ENCODE measurements at places on chromosomes 12 and 14.

DNA sequence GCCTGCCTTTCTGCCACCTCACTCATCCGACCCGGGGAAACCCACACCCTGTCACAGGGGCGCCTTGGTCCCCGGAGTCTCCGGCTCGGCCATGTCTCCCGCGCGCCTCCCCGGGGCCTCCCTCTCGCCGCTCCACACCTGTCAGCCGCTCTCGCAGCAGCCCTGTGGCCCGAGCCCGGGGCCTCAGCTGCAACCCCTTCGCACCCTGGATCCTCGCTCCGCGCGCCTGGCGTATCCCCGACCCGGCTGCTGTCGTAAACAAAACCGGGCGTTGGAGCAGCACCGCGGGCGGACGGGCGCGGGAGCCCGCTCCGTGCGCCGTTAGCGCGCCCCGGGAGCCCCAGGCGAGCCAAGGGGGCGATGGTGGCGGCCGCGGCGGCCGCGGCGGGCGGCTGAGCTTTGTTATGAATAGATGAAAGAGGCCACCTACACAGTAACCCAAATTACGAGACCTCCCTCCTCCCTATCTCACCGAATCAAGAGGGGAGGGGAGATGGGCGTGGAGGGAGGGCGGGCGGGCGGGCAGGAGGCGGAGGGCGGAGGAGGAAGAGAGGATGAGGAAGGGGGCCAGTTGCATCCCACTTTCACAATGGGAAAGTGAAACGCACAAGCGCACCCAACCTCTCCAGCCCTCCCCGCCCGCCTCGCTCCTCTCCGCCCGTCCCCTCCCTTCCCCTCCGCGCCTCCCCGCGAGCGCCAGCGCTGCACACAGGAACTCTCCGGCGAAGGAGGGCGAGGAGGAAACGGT, at the start of gene PLXNC1:
Gene PLXNC1, plus strand, starts transcription at position 587 of the 748 bp plus-strand sequence. CDS start 395 bp downstream, outside the sequence.
- peak; percentile 73 for DNase-seq

GRCh38 chr14:100644784-100645183, 57.6 kb upstream of the BEGAIN start:
- DNase-seq: no peak

DNA sequence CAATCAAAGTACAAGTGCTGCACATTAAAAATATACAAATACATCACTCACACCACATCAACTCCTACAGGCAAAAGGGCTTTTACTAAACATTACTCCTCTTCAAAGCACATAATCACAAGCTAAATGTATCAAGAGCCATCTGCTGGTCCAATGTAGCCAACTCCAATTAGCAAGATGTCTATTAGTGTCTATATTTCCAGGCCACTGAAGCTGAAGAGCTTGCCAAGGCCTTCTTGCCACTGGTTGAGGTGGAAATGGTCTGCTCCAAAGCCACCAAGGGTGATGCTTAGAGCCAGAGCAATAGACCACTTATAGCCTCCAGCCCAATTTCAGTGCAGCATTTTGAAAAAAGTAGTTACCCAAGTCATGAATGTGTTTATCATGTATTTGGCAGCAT, 54.4 kb downstream of the RASSF9 start:
- no peak for DNase-seq

DNA sequence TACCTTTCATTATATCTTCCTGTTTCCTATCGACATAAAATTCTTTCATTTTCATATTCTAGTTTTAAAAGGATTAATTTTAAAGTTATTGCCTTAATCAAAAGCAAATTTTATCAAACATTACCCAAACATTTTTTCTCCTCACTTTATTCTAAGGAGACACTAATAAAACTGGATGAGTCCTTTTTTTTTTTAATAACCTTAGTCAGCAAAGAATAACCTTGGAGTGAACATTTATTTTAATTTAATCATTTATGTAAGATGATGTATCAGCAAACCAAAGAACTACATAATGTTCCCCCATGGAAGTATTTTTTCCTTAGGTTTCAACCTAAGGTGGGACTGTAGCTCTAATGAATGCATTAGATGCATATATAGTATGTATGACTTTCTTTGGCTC, 83.9 kb downstream of the RAD52 start:
- no peak for DNase-seq

GRCh38 chr14:99508896-99509629, 27.9 kb downstream of the CCNK start:
- no peak for DNase-seq

GRCh38 chr14:96309133-96309895, 53.3 kb downstream of the BDKRB1 start:
- DNase-seq: no peak

- peak; percentile 11 for DNase-seq
These were observed 332.0 kb downstream of the PAWR start for GRCh38 chr12:79358716-79359300.

DNA sequence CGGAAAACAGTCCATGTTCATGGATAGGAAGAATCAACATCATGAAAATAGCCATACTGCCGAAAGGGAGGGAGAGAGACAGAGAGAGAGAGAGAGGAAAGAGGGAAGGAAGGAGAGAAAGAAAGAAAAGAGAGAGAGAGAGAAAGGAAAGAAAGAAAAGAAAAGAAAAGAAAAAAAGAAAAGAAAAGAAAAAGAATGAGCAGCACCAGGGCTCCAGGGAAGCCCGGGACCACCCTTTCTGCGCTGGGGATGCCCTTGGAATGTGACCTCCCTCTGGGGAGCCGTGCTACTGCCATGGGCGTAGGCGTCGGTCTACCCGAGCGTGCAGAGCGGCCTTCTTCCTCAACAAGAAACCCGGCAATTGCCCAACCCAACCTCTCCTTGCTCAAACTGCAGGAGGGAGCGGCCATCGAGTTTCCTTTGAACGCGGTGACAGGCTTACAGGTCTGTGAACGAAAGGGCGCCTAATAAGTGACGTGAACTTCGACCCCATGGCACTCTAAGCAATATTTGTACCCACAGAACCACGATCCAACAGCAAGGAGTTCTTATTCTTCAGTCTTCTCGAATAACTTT, 16.9 kb downstream of the OR6S1 start:
- DNase-seq: peak; percentile 88

- DNase-seq: no peak
These were observed 241.9 kb downstream of the SLC41A2 start for GRCh38 chr12:104716172-104716571.

DNA sequence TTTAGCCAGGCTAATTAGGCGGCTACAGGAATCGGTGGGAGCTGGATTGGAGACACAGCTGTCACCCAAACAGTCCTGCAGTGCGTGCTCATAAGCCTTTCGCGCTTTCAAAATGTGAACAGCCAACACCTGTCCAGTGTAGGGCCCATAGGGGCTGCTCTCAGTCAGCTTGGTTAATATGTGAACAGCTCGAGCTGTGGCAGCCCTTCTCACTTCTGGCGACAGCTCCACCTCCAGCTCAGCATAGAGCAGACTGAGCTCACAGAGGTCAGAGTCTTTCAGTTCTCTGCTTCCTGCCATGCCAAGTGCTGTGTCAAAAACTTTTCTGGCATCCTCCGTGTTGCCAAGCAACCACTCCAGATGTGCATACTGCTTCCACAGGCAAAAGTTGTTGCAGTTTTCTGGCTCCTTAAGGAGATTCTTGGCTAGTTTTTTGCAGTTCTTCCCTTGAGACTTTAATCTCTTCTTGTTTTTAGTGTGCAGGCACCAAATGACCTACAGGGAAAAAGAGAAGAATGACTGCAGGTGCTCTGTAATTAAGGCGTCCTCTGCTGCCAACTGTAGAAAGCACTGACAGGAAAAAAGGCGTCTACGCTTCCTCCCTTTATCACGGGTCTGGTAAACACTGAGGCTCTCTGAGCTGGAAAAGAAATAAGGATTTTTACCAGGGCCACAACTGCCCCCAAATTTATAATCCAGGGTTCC, 32.5 kb downstream of the PSMC1 start:
- no peak for DNase-seq

DNA sequence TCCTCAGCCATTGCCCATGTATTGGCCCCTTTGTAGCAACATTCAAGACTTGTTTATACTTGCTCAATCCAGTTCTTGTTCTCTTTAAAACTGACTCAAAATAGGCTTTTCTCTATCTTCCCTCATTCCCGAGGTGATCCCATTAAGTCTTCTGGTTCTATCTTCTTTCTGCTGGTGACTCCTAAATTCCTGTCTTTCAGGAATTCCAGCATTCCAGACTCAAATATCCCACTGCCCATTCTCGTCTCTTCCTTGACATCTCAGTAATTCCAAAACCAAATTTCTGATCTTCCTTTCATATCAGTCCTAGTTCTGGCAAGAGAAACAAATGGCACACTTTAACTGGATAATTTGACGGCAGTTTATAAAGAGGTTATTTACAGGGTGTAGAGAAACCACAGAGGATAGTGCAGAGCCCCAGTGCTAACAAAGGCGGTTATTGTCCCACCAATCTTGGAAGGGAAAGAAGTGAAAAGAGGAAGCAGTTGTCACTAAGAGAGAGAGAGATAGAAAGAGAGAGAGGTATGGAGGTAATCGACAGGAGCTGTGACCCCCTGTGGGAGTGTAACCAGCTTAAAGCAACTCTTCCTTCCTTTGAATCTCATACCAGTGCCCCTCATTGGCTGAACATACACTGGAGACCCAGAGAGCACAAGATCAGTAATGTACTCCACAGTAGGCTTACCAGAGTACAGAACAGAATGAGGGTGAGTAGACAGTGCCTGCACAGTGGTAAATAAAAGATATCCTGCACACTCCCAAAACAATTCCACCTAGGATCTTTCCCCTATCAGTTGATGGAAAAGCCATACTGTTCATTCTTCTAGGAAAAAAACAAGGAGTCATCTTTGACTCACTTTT, 177.6 kb upstream of the LMNTD1 start:
- no peak for DNase-seq

Measured in iris pigment epithelial cell (primary cell).